ENCODE measurements at places on chromosomes 16 and 17.

GRCh38 chr17:35727635-35728034 lies 3.8 kb upstream of the RASL10B start:
- no peak for DNase-seq

GRCh38 chr17:34894964-34895363 lies 66.3 kb downstream of the CCT6B start:
- DNase-seq: no peak

- no peak for DNase-seq
These were observed 4.3 kb upstream of the ATP1B2 start for GRCh38 chr17:7646457-7646856.

DNA sequence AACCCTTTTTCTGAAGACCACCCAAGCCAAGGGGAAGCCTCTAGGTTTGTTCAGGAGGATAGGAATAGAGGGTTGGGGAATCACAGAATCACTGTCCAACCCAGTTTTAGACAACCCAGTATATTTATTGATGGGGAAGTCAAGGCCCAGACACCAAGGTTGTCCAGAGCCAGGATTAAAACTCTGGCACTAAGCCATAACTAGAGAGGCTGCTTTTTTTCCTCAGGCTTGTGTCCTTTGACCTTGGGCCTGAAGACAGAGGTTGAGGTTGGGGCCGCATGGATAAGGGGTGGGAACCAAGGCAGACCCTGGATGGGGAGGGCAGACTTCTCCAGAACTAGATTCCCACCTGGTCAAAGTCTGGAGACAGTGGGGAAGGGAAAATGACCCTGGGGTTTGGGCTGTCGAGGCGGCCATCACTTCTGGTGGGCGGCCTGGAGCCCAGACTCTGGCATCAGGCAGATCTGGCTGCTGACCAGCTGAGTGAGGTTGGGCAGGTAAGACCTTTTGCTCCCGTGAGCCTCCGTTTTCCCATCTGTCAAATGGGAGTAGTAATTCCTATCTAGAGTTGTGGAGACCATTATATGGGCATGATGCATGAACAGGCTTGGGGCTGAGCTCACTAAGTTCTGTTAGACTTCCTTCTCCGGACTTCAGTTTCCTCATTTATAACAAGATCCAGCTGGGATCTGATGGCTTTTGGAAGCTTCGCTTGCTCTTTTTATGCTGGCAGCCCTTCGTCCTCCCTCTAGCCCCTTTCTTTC lies 17.9 kb downstream of the IGFBP4 start:
- no peak for DNase-seq

DNA sequence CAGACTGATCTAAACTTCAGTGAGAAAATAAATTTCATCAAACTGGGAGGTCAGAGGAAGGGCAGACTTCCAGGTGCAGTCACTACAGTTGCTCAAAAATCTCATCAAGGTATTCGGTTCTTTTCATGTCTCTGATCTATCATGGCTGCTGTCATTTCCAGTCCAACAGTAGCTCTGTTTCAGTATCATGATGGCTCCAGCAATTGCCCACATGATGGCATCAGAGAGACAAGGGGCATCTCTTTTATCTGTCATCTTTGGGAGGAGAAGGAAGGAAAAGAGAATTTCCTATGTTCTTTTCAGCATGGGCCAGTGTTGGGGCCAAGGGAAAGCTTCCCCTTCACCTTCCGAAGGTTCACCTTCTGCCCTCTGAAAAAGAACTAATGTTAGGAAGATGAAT lies 504.9 kb upstream of the HSBP1 start:
- DNase-seq: no peak

- DNase-seq: no peak
These were observed 11.5 kb downstream of the RPGRIP1L start for GRCh38 chr16:53692146-53692545.

GRCh38 chr17:49990331-49990730 lies 4.7 kb downstream of the DLX3 start:
- DNase-seq: no peak

- DNase-seq: no peak
These were observed 160.9 kb downstream of the SLC39A11 start for GRCh38 chr17:72931635-72932034.

GRCh38 chr16:4648917-4649316 lies 24.3 kb downstream of the MGRN1 start:
- DNase-seq: no peak

DNA sequence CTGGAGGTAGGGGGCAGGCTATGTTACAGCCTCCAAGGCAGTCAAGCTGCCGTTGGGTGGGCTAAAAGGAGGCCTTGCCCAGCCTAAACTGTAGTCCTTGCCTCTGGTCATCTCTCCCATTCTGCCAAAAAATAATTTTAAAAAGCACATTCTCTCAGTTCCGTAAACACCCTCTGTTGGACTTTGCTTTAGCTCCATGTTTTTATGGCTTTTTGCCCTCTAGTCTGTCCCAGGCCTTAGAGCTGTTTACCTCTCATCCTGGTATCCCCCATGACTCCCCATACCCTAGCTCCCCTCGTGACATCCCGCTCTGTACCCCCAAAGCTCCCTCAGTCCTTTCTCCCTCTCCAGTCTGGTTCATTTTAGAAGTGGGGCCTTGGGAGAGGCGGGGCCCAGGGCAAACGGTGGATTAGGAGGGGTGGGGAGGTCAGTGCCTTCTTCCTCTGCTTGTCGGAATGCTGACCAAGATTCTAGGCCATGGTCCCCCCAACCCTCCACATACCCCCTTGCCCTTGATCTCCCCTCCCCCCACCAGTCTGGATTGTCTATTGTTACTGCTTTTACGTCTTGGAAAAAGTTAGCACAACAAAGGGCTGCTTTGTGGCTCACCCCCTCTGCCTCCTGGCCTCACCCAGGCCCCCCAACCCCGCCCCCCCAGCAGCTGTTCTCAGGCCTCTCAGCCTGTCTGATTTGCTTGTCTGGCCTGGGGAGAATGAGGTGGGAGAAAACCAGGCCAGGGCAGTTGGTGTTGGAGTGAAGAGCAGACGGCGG lies 18.4 kb downstream of the GJD3 start:
- DNase-seq: no peak

DNA sequence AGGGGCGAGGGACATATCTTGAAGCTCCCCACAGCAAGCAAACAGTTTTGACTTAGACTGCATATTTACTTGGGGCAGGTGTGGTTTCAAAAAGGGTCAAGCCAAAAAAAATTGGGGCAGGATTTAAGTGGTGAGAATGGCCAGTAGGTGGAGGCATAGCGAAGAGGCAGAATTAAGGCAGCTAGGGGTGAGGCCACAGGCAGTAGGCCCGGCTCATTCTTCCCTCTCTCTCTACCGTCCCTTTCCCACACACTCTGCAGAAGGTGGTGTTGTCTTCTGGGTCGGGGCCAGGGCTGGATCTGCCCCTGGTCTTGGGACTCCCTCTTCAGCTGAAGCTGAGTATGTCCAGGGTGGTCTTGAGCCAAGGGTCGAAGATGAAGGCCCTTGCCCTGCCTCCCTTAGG lies 2.6 kb downstream of the SHBG start:
- DNase-seq: peak; percentile 62

- no peak for DNase-seq
These were observed 14.2 kb upstream of the HEXD start for GRCh38 chr17:82403662-82404660.

GRCh38 chr17:61205931-61206330 lies 193.7 kb upstream of the TBX2 start:
- no peak for DNase-seq

Data from OCI-LY7 (cell line).